ENCODE measurements at places on chromosomes 2 and 18.

DNA sequence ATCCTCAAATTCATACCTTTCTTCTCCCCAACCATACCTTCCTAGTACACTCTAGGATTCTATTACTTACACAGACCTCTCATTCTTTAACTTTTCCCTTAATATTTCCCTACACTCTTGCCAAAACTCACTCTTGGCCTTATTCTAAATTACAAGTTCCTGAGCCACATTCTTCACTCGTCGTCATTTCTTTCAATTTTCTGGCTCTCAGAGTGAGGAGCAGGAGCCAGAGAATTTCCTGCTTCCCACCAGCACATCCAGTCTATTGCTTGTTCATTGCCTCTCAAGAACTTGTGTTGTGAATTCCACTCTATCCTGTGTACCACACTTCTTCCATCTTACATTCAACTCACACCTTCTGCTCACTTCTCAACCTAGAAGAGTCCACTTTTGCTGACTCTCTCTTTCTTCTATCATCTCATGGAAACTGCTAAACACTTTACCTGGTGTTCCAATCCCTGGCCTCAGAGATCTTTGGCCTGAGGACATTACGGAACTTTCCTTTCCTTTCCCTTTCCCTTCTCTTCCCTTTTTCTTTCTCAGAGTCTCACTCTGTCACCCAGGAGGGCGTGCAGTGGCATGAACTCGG, 171.6 kb downstream of the PLCL1 start:
- no peak for DNase-seq

DNA sequence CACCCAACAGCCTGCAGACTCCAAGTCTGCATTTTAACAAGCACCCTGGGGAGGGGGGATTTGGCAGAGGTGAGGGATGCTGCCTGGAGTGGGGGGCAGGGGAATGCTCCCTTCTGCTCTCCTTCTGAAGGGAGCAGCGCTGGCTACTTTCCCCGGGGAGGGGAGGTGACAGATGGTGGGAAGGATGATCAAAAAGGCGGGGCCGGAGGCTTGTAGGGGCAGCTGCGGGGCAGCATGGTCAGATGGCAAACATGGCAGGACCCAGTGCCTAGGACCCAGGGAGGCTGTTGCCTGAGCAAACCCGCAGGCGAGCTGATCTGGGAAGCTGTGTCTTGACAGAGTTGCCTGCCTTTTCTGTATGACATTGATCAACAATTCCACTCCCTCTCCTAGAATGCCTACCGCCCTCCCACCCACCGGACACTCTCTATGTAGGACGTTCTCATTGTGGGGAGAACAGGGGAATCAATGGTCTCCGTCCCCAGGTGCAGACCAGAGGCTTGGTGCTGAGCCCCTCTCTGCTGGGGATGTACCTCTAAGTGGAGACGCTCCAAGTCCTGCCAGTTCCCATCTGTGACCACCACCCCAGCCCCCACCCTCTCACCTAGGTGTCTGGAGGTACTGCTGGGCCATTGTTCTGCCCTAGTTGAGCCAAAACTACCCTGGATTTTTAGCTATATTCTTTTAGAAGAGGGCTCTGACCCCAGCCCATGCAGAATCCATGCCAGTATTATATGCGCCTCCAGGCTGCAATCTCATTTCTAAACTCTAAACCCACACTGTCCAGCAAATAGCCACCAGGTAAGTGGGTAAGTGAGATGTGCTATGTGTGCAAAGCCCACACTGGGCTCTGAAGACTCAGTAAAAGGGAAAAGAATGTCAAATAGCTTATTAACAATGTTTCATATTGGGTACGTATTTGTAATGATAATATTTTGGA, 89.7 kb upstream of the SEC11C start:
- no peak for DNase-seq

DNA sequence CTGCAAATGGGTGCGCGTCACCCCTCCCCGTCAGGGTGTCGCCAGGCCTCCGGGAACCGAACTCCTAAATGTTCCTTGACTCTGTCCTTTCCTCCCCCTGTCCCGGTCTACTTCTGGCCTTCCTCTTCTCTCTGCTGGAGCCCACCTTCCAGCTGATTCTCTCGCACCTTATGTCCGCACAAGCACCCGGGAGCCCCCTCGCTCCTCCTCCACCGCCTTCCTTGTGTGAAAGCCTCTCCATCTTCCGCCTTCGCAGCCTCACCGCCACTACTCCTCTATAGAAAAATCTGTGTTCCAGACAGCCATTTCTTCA, 627 bp upstream of the KIF3C start:
- no peak for DNase-seq

GRCh38 chr2:158586491-158586890, 129.7 kb downstream of the PKP4 start:
- no peak for DNase-seq

DNA sequence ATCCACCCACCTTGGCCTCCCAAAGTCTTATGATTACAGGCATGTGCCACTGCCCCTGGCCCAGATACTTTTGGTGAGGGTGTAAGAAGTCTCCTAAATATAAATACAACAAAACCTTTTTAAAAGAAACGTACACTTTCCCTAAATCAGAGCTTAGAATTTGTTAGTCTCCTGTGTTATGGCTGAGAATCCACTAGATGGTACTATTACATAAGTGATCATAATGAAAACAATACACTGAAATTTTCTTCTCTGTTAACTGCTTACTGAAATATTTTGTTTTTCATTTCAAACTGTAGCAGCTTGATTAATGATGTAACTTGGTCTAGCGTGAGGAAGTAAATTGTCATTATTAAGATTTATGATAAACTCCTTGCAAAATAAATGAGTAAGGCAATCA, 74.8 kb upstream of the FAM98A start:
- DNase-seq = no peak

GRCh38 chr2:943461-943797, 7.2 kb upstream of the SNTG2 start:
- no peak for DNase-seq

All from activated naive CD8-positive, alpha-beta T cell treated with anti-CD3 and anti-CD28 coated beads, Interleukin-2, amount 50 U/mL, for 16 hours (primary cell).